Astrocyte of the hippocampus (primary cell): ENCODE measurements at places on chromosomes 11 and 22.
A peak's percentile ranks its signal among the peaks of the same experiment; 100 is the strongest.

DNA sequence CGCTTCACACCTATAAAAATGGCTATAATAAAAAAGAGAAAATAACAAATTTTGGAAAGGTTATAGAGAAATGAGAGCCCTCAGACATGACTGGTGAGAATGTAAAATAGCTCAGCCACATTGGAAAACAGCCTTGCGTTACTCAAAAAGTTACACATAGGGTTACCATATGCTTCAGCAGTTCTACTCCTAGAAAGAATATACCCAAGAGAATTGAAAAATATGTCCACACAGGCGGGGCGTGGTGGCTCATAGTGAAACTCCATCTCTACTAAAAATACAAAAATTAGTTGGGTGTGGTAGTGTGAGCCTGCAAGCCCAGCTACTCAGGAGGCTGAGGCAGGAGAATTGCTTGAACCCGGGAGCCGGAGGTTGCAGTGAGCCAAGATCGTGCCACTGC is 7.6 kb upstream of the JHY start:
- DNase-seq = no peak

- no peak for DNase-seq
These were observed 32.1 kb downstream of the GRAMD4 start for GRCh38 chr22:46652081-46652846.

- DNase-seq = no peak
These were observed 48.8 kb upstream of the CARS1 start for GRCh38 chr11:3105791-3106735.

DNA sequence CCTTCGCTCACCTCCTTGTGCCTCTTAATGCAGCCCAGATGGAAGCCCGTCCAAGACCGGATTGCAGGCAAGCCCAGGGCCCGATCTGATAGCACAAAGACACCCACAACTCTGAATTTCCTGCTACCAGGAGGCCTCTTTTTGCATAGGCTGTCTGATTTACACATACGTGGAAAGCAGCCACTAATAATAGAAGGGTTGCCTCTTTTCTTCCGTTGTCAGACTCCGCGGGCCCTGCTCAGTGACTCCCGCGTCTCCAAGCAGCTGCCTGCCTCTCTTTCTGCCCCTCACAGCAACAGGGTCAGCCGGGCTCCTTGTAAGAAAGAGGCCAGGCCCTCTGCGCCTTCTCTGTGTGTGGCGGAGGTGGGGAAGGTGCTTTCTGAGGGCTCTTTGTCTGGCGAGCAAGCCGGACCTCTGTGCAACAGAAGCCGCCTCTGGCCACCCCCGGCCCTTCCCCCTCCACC is 26.7 kb downstream of the FLI1 start:
- DNase-seq = peak; percentile 47

DNA sequence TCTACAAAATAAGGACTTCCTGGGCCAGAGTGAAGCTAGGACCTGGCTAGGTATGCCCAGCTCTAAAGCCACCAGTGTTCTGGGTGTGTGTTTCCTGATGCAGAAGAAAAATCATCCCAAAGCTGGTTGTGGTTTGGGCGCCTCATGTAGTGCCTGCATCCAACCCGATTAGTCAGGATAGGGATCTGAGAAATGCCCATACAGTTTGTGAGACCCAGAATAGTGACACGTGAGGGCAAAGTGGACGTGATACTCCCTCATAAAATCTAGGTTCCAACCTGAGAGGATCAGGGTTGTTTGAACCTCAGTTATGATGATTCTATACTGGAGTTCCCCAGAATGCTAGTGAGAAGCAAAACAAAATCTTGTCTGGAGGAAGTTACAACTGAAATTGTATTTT is 238.4 kb downstream of the TBC1D22A start:
- peak; percentile 63 for DNase-seq

- no peak for DNase-seq
These were observed 31.6 kb upstream of the CARS1 start for GRCh38 chr11:3088806-3089205.

DNA sequence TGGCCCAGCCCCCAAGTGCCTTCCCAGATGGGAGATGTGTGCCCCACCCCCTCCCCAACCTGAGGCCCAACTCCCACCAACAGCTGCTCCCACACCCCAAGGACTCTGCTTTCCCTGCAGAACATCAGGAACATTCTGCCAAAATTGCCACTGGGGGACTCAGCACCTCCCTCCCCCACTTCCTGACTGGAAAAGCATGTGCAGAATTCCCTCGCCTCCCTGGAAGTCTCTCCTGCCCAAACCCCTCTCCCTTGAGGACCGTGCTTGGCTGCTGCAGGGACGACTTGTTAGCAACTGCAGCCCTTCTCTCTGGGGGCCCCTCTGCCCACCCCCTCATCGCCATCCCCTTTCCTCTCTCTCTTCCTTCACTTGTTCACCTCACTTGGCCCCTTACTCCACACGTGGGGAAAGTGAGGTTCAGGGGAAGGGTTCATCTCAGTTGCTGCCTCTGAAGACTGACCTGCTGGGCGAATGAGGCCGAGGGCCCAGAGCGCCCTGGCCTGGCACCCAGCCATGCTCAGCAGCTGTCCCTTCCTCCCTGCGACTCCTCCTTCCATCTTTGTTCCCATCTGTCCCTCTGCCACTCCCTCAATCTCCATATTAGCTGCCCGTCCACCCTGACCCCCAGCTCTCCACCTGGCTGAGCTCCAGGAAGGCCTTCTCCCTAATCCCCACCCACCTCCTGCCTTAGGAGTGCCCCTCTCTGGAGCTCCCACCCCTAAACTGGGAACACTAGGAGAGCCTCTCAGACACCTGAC is 105.1 kb downstream of the CHST1 start:
- DNase-seq = no peak

DNA sequence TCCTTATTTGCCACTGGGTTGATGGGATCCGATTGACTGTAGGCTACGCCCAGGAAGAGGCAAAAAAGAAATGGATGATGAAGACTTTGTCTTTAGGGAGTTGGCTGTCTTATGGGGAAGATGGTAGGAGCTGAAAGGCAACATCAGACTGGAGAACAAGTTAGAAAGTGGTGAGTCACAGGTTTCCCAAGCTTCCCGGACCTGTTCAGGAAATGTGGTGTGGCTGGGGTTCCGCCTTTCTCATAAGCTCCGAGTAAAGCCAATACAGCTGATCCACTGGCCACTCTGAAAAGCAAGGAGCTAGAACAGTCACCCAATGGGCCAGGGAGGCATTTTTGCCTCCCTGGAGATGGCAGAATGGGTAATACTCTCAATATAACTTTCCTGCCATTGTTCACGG is 194.5 kb downstream of the SNX19 start:
- peak; percentile 36 for DNase-seq

GRCh38 chr11:119518746-119519730 is 96.1 kb upstream of the THY1 start:
- peak; percentile 82 for DNase-seq

DNA sequence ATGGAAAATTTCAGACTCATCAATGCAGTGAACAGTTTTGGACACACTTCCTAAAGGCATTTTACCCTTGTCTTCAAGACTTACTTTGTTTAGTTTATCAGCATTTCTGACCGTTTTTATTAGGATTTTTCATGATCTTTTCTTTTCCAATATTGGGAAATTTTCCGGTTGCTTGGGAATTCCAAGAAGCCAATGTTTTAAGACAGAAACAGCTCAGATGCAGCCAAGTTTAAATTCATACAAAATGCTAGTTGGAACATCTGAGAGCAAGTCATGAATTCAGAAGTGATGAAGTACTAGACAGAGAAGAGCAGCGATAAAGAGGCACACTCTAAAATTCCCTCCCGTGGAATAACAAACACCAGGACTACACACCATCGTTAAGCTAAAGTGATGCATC is 68.6 kb downstream of the RAB38 start:
- DNase-seq = no peak

DNA sequence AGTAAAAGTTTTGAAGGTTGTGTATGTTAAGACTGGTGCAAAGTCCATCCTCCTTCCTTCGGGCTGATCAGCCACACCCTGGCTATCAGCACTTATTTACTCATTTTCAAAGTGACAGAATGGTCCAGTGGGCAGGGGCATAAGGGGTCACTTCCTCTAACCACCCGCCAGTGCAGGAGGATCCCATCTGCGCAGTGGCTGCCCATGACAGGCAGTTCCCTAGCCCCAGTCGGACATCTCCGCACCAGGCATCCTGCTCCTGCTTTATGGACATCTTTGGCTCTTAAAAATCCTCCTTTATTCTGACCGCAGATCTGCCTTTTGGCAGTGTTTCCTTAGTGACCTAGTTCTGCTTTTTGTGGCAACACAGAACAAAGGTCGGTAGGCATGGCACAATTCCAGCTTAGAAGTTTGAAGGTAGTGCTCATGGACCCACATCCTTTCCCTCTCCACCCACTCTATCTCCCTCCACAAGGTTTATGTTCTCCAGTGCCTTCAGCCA is 55.9 kb downstream of the BMAL1 start:
- peak; percentile 72 for DNase-seq

DNA sequence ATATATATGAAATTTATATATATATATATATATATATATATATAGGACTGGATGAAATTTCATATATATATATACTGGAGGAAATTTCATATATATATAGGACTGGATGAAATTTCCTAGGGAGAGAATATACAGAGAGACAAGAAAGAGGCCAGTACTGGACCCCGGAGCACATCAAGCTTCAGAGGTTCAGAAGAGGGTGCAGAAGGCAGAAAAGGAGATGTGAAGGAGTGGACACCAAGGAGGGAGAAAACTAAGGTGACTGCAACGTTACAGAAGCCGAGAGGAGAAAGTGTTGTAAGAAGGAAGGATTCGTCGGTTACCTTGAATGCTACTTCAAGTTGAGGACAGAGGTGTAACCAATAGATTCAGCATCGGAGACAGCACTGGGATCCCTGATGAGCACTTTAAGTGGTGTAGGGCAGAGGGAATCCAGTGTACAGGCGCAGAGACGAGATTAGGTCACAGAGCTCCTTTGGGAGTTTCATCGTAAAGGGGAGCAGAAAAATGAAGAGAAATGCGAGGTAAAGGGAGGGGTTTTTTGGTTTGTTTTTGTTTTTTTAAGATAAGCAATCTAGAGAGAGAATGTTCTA is 8.5 kb upstream of the TPH1 start:
- DNase-seq = no peak

DNA sequence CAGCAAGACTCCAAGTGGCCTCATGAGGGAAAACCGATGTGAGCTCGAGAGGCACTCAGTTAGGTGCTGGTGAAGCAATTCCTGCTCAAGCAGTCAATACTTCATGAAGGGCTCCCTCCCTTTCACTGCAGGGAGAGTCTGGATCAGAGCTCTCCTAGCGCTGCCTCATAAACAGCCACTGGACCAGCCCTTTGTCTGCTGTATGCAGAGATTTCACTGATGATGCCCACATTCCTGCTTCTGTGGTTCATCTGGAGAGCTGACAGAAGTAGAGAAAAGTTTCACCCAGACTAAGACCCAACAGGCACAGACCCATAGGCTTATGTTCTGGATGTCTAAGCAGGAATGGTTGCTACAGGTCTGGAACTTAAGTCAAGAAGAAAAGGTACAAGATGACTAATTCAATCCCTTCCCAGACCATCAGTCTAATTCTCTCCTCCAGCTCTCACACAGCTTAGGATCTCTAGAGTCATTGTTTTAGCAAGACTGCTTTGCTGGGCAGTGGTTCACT is 4.0 kb downstream of the UCP2 start:
- DNase-seq = peak; percentile 48

GRCh38 chr11:96361778-96362177 is 18.8 kb upstream of the MAML2 start:
- DNase-seq = no peak

DNA sequence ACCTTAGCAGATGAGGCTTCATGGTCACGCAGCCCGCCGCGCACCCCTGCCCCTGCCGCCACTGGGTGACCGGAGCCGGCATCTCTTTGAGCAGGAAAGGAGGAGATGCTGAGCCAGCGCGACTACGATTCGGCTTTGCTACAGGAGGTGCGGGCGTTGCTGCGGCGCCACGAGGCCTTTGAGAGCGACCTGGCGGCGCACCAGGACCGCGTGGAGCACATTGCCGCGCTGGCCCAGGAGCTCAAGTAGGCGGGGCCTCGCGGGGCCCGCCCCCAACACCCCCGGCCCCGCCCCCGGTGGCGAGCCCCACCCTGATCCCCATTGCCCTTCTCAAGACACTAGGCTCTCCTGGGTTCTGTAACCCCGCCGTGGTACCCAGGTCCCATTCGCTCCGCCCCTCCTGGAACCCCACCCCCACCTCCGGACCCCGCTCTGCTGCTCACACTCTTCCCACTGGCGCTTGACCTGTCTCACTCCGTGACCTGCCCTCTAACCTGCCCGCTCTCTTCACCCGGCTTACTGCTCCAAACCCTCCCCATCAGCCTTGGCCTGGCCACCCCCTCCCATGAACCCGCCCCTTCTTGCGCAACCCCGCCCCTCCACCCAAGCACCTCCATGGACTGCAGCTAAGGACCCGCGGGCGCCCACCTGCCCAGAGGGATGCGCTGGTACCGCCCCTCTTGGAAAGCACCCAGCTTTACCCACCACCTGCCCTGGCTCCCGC is 9.1 kb downstream of the CTSF start:
- DNase-seq = peak; percentile 29
